ENCODE measurements at places on chromosomes 2 and 18.

- DNase-seq = no peak
Observed at GRCh38 chr2:241300000-241300399, 15.5 kb downstream of the HDLBP start.

DNA sequence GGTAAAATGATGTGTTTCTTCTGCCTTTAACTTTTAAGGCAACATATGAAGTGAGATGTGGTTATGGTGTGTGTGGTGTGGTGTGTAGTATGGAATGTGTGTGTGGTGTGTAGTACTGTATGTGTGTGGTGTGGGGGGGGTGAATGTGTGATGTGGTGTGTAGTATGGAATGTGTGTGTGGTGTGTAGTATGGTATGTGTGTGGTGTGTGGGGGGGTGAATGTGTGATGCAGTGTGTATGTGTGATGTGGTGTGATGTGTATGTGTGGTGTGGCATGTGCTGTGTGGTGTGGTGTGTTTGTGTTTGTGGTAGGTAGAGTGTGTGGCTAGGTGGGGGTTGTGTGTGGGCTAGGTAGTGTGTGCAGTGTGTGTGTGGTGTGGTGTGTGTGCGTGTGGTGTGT, 17.2 kb upstream of the ARL4C start:
- no peak for DNase-seq

GRCh38 chr18:9731380-9731779, 23.3 kb downstream of the RAB31 start:
- peak; percentile 88 for DNase-seq

DNA sequence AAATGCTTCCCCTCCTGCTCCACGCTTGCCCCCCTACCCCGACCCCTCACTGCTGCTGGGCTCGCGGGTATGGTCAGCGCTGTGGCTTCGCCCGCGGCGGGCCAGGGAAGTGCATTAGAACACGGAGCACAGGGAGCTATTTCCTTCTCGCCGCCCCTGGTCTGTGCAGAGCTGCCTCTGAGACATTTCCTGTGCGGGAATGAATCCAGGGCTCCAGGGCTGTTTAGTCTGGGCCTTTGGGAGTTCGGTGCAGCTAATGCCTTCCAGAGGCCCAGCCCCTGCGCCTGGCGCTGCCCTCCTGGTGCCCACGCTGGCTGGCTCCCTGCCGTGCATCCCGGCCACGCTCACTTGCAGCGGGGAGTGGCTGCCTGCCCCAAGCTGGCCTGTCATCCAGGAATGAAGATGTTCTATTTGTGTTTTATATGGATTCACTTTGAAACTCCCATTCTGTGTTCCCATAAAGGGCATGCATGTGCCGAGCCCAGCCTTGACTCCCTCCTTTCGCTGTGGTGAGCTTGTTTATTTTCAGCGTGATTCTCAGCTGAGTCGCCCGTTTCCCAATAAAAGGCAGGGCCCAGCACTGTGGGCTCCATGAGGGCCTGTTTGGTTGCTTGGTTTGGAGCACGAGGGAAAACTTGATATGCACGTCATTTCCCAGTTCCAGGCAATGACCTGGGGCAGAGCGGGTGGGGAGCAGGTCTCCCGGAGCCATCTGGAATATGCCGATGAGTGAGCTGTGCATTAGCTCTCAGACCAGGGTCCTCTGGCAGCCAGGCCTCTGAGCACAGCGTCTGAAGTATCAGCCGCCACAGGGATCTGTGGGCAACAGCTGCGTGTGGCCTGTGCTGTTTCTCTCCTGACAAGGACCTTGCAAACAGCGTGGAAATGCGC, 42.7 kb downstream of the SH3RF3 start:
- peak; percentile 96 for DNase-seq

GRCh38 chr2:217075268-217076057, 215.6 kb upstream of the TNP1 start:
- DNase-seq = peak; percentile 16

DNA sequence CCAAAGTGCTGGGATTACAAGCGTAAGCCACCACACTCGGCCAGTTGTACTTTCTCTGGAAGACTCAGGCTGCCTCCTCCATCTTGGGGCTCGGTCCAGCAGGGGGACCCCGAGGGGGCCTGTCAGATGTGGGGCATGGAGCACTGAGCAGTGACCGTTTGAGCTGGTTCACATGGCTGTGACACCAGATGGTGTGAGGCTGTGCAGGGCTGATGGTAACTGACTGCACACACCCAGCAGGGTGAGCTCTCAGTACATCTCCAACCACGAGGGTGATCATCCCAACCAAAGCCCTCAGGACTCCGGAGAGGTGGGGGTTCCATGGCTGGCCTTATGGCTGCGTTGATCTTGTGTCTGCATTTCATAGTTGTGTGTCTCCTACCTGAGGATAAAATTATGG, 63.4 kb downstream of the FAM168B start:
- no peak for DNase-seq

DNA sequence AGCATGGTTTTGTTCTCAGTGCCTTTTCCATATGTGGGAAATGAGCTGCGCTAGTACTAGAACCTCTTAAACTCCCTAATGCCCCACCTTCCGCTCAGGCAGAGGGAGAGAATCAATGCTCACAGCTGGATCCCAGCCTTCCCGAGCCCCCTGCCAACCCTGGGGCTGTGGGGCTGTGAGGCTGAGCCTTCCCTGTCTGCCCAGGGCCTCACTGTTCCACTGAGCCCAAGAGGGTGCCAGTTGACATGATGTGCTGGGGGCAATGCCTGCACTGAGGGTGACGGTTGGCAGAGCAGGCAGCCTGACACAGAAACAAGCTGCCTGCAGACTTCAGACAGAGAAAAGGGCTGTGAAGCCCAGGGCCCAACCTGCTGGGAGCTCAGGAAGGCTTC, 602.4 kb upstream of the RAB6C start:
- DNase-seq = no peak

DNA sequence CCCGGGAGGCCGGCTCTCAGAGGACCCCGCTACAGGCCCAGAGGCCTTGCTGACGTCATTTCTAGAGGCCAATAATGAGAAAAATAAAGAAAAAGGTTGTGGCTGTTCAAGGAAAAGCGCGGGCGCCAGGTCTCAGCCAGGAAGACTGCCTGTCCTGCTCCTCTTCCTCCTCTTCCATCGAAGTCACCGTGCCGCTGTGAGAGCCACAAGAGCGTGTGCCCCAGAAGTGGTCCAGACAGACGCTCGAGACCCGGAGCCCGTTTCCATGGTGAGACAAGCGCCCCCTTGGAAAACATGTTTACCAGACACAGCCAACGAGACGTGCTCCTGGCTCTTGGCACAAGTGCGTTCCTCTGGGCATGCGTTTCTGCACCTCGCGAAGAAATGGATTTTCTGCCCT, 210.5 kb downstream of the HDAC4 start:
- DNase-seq = no peak

DNA sequence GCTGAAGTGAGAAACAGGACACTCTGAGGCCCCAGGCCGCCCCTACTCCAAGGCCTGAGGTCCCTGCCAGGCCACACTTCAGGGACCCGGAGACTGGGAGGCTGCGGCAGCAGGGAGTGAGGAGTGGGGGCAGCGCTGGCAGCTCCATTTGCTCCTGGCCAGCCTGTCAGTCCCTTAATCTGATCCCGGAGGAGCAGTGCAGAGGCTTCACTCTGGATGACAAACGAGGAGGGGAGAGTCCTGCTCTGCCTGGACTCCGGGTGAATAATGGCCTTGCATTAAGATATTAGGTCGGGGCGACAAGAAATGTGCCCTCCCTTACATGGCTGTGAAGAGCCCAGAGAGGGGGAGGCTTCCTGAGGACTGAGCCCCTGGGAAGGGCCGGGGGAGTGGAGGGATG, 14.3 kb upstream of the PRSS56 start:
- DNase-seq = no peak

DNA sequence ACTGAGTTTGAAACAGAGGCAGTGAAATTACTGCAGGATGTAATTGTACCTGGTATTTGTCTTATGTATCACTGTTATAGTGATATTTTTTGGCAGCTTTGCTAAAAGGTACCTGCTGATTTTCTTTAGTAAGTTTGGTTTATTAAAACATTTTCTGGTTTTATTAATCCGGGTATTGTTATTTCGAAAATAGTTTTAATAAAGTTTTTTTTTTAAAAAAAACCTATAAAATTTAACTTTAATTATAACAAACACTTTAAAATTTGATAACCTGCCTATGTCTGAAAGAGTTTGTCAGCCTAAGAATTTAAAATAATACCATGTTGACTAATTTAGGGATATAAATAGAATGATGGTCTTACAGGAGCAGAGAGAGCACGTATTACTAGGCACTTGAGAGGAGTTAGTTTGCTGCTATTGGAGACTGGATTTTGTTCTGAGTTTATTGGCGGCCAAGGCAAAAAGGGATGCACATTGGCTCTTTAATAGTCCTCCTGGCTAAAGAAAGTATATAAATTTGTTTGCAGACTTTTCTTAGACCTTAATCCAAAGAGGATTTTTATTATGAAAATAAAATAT, 12.1 kb downstream of the EHBP1 start:
- DNase-seq = no peak

DNA sequence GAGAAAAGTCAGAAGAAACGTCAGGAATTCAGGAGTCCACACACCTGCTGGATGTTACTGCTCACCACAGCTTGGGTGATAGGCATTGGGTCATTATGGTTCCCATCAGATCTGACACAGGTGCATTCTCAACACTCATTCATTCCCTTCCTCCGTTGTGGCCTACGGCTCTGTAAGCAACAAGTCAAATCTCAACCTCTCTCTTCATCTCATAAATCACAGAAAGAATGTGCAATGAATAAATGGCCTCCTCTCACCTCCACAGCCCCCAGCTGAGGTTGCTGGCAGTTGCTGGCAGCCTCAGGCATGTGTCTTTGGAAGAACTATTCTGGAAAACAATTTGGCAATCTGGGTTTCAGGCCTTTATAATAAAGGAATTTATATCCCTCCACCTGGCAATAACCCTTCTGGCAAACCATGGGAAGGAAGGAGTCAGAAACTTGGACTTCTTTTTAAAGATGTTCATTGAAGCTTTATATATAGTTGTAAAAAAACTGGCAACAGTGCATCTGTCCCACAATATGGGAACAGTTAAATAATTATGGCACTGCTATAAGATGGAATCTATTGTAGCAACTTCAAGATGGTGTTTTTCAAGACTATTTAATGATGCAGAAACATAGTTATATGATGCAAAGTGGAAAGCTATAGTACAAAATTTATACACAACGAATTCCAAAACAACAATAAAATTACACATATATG, 175.4 kb downstream of the ANAPC1 start:
- DNase-seq = no peak

DNA sequence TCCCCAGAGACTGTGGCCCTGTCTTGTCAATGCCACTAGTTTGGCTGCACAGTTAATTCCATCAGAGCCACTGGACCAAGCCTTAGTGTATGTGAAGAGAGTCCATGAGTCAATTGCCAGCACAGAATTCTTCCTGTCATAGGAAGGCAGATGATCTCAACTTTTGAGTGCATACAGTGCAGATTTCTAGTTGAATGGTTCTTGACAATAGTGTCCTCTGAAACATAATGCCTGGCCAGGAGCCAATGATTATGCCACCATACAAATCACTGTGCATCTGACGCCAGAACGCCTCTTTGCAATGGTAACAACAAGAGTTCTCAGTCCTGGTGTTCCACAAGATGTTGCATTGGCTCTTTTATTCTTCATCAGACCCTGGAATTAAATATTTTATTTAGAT, 7.1 kb downstream of the NEUROD1 start:
- no peak for DNase-seq

GRCh38 chr2:62458206-62458641, 47.8 kb downstream of the TMEM17 start:
- DNase-seq = no peak

- DNase-seq = no peak
Observed at GRCh38 chr2:55598056-55598795, 19.2 kb downstream of the PPP4R3B start.

GRCh38 chr2:314561-315336, 26.9 kb upstream of the ALKAL2 start:
- no peak for DNase-seq

- peak; percentile 6 for DNase-seq
Observed at GRCh38 chr2:68362069-68362468, 3.0 kb upstream of the PLEK start.

- no peak for DNase-seq
Observed at GRCh38 chr18:48905513-48905912, 45.3 kb downstream of the SMAD7 start.

DNA sequence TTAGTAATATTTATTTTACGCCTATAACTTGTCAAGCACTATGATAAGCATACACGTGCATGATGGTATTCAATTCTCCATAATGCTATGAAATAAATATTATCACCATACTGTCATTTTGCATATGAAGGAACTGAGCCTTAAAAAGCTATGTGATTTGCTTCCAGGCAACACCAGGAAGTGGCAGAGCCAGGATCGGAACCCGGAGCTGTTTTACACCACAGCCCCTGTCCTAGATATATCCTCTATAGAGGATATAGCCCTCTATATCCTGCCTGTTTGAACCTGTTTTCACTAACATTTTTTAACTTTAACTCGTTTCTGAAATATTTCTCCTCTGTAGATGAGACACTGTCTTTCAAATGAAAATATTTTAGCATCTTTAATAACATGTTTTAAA, 690.0 kb downstream of the SATB2 start:
- no peak for DNase-seq

- DNase-seq = no peak
Observed at GRCh38 chr2:79065201-79065600, 22.6 kb downstream of the REG1B start.

GRCh38 chr2:239787538-239788050, 237.5 kb downstream of the NDUFA10 start:
- DNase-seq = no peak

DNA sequence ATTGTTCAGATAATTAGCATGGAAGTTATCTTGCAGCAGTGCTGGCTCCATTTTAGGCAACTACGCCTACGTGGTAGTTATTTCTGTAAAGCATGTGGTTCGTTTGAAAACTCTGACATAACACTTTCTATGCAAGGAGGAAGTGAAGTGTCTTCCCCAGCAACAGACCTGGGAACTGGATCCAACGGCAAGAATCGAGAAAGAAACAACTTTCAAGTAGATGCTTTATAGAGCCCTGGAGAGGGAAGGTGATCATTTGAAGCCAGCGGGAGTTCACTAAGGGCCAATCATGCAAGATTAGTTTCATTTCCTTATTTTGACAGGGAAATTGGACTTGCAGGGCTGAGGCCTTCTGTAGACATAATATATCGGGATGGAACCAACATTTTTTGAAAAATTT, 218.3 kb downstream of the ACKR3 start:
- DNase-seq = no peak

DNA sequence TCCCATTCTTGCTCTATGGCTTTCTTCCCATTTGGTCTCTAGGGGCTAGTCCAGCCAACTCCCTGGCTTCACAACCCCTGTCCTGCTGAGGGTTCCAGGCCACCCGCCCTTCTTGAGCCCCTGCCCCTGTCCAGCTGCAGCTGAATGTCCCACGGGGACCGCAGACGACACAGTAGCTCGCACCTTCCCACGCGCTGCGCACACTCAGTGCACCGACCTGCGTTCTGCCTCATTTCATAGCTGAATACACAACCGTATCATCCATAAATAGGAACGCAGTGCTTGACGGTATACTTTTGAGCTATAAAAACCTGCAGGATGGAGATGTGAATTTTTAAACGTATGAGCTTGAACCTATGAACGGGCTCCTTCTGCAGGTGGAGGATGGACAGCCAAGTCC, 660.4 kb upstream of the SALL3 start:
- no peak for DNase-seq

All from HFFc6 (cell line).